ENCODE measurements at places on chromosomes 6 and 20. TPM values are rescaled to one million over a fixed set of nuclear protein-coding genes. Genes with fewer than 3 reads are reported as not detected.

DNA sequence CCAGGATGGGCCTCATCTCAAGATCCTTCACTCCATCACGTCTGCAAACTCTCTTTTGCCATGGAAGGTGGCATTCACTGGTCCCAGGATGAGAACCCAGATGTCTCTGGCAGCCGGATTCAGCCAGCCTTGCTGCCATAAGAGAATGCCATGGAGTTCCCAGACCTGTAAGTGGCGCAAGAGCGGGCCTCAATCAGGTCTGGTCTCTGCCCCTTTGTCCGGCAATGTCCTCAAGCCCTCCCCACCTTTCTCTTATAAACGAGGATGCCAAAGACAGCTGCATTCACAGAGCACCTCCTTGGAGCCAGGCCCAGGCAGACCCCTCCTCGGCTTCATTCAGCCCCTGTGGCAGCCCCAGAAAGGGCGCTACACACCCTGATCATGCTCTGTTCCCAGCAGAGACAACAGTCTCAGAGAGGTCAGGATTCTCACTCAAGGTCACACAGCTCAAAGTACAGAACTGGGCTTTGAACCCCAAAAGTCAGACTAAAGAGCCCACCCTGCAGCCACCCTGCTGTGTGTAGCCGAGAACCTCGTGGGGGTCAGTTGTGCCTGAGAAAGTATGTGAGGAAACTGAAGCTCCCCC is 263.7 kb downstream of the TAF4 start:
- DNase-seq, result no peak

The RPN2 gene
- total RNA-seq, result 236 TPM

The SMLR1 gene
- not detected for total RNA-seq

GRCh38 chr6:166605752-166606151 is 19.3 kb upstream of the RAMACL start:
- DNase-seq, result no peak

DNA sequence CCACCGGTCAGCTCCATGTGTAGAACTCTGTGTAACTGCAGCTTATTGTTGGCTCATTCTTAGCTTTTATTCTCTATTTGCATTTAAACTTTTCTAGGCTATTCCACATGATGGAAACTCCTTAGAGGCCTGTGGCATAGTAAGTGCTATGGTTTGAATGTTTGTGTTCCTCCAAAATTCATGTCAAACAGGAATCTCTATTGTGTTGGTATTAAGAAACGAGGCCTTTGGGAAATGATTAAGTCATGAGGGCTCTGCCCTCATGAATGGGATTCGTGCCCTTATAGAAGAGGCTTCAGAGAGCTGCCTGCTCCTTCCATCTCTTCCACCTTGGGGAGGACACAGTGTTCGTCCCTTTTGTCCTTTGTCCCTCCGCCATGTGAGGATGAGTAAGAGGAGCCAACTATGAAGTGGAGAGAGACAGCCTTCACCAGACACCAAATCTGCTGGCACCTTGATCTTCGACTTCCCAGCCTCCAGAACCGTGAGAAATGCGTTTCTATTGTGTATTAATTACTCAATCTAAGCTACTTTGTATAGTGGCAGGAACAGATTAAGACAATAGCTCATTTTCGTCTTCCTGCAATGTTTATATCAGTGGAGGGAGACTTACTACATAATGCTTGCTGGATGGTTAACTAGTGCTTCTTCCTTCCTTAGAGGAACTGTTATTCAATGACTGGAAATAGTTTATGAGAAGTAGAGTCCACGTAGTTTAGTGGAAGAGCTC is 361.1 kb downstream of the FARS2 start:
- DNase-seq, result no peak

The TSPO2 gene
- not detected for total RNA-seq

- DNase-seq, result no peak
Measured at GRCh38 chr20:48129345-48129942, 344.2 kb upstream of the SULF2 start.

GRCh38 chr6:123636782-123637181 is at the start of gene TRDN:
Gene TRDN (minus strand): TSS chr6:123636950. CDS start chr6:123636775, 175 bp downstream.
- DNase-seq, result no peak

DNA sequence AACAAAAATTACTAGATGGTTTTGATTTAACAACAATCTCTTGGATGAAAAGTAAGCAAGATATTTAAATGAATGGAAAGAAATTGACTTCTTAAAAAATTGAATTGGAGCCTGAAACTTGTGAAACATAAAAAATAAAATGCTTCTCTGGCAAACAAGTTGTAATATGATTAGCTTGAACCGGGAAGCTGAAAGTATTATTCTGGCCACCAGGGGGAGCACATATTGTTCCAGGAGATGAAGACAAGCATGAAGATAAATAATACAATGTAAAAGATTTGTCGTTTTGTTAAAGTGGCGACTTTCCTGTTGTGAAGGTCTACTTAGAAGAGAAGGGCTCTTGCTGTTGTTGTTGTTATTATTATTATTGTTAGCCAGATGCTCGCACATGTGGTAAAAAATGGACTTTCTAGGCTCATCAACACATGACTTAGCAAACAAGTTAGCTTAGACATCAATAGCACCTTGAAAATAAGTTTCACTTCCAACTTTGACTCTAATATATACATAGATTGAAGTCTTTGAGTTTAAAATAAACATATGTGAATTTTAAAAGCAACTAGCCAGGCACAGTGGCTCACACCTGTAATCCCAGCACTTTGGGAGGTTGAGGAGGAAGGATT is 14.2 kb downstream of the PAX1 start:
- DNase-seq, result no peak

- no peak for DNase-seq
Measured at GRCh38 chr6:24797596-24798216, 1.0 kb downstream of the ARMH2 start.

DNA sequence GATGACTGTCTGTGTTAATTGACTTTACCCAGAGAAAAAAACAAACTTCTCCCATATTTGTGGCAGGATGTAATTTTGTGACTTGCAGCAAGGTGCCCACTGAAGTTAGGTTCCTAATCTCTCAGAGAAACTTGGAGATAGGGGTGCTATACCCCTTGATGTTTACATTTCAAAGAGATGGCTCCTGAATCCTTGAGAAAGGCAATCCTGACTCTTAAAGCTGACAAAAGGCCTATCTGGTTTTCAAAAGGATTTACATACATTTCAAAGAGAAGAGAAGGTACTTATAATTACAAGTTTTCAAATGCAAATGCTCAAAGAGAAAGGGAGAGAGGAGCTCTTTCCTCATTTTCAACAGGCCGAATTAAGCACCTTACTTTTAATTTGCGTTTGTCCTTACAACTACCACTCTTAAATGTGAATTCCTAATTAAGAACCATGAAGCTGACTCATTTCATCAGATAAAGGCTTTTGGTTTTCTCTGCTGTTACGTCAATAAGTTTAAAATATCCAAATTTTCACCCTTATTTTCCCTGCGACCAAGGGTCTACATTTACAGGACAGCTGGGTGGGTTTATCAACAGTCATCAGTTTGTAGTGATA is 711.8 kb upstream of the MAP3K7 start:
- peak; percentile 58 for DNase-seq

DNA sequence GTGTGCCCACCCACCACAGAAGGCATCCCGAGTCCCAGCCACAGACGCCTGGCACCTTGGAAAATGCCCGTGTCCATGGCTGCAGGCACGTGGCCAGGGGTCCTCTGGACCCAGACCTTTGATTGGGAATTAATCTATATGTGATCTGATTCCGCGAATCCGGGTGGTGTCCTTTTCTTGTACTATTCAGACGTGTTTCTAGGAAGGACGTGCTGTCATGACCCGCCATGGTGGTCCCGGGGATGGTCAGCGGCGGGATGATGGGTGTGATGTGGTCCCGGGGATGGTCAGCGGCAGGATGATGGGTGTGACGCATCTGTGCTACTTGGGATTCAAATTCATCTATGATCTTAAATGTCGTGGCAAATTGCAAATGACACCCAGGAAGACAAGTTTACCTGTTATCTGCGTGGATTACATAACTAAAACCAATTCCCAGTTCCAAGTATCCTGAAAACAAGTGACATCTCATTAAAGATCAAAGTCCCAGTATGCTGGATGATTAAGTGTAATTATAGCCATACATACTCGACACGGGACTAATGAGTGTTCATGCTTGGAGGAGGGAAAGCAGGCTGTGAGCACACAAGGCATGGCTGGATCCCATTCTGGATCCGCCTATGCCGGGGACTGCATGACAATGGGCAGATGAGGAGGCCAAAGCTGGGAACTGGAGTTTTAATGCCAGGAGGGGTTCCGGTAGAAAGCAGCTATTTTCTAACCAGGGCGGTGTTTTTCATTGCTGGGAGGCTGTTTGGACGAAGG is 256.5 kb downstream of the TAF4 start:
- no peak for DNase-seq

GRCh38 chr6:107129370-107129925 is 14.1 kb upstream of the BEND3 start:
- DNase-seq, result no peak

GRCh38 chr6:90631046-90631445 is 44.2 kb upstream of the MAP3K7 start:
- DNase-seq, result no peak

The QKI gene
- total RNA-seq, result 187 TPM

The CNR1 gene
- 3.1 TPM for total RNA-seq

GRCh38 chr6:44851176-44851575 is 463.7 kb downstream of the CDC5L start:
- DNase-seq, result no peak

- no peak for DNase-seq
Measured at GRCh38 chr6:159008656-159009288, 8.8 kb upstream of the RSPH3 start.

The ZNF391 gene
- 13.0 TPM for total RNA-seq

The WFDC2 gene
- 86.0 TPM for total RNA-seq

DNA sequence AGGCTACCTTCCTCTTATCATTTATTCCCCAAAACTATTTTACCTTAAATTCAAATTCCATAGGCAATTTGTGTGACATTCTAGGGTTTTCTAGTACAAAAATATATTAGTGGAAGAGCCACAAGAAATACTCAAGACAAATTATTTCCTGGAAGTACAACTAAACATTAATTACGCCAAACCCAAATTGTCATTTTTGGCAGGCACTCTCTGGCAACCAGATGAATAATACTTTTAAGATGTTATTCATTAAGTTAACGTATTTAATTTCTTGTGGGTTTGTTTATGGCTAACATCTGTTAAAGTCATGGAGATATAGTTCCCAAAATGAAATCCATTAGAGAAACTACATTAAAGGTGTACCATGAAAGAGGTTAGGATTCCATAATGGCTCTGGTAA is 40.5 kb downstream of the HMGN3 start:
- DNase-seq, result no peak

DNA sequence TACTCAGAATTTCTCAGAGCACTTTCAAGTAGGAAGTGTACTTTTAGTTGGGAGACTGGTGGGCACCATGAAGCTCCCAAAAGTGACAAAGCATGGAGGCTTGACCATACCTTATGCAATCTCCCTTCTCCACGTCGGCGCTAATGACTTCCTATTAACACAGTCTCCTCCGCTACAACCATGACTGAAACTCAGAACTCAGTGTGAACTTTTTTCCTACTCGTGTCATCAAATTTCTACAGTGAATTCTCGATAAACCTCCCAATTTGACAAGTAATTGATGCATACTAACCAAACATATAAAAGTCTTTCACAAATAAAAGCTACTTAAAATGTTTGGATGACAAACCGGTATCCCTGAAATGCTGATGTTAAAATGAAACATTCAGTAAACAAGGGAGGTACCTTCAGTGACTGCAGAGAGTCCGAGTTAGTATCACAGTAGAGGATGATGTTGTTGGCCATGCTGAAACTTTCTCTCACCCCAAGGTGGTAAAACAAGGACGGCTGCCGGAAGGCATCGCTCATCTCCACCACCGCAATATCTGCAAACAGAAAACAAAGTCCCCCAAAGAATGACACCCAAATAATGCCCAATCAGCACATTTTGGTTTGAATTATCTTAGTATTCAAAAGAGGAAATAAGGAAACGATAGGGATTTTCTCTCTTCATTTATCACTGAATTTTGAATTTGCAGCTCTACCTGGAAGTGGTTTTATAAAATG is 72.1 kb downstream of the MAP3K5 start:
- no peak for DNase-seq

All from H1 (cell line).